ENCODE measurements at places on chromosomes 7 and 10. TPM values are rescaled to one million over a fixed set of nuclear protein-coding genes. Genes with fewer than 3 reads are reported as not detected.

Gene FAM131B
- total RNA-seq: 1.6 TPM

Gene HYAL4
- not detected for total RNA-seq

Gene MAP3K8
- total RNA-seq: 5.3 TPM

Gene HUS1
- total RNA-seq: 19.2 TPM

Gene AKR1C1
- 216 TPM for total RNA-seq

Gene VPS37D
- total RNA-seq: 2.9 TPM

Gene CH25H
- 0.78 TPM for total RNA-seq

Gene HECTD2
- 7.0 TPM for total RNA-seq

Gene ZDHHC6
- 20.2 TPM for total RNA-seq

Gene HOXA4
- total RNA-seq: 1.4 TPM

Gene CYP3A4
- total RNA-seq: not detected

Gene FAM25A
- total RNA-seq: not detected

Gene CLEC2L
- not detected for total RNA-seq

Gene LOXL4
- 7.2 TPM for total RNA-seq

Gene TUBAL3
- total RNA-seq: not detected

Gene LAMTOR4
- 59.4 TPM for total RNA-seq

Gene SPDYE9
- not detected for total RNA-seq

Gene BMPER
- 10.2 TPM for total RNA-seq

Gene SLC18A2
- total RNA-seq: not detected

Gene H2BK1
- not detected for total RNA-seq
